DND-41 (cell line): ENCODE measurements at places on chromosomes 4 and X.

GRCh38 chr4:84481077-84481859, 17.8 kb downstream of the NKX6-1 start:
- no peak for DNase-seq

GRCh38 chr4:108169664-108170063, 932 bp upstream of the LEF1 start:
- DNase-seq, result no peak

- no peak for DNase-seq
These were observed 61.6 kb upstream of the ACSL1 start for GRCh38 chr4:184887333-184887732.

DNA sequence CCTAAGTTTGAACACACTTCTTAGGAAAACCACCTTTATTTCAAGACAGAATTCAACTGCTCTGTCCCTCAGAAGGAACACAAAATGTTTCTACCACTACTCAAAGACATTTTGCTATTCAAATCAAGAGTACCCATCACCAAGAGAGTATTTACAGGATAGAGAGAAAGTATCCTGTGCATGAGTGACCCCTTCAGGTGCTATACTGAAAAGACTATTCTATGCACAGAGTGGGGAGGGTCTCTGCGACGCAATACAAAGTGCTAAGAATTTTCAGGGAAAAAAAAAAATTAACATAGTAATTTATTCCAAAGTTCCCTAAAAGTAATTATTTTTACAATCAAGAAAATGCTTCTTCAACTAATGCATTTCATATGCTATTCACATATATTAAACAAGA, 346.4 kb upstream of the FAM241A start:
- no peak for DNase-seq

DNA sequence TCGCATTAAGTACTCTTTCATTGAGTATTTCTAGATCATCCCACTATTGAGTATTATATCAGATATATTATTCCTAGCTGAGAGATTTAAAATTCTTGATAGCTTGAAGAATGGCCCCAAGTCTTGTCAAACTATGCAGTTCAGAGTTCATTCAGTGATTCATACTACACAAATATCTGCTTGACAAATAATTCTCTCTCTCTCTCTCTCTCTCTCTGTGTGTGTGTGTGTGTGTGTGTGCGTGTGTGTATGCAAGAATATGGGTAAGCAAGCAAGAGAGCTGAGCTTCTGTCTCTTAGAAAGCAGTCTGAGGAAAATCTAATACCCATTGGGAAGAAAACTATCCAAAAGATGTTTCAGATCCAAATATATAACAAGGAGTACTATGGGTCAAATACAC, 142.0 kb downstream of the SLC10A7 start:
- no peak for DNase-seq

GRCh38 chr4:137125011-137125410, 407.3 kb downstream of the PCDH18 start:
- no peak for DNase-seq

DNA sequence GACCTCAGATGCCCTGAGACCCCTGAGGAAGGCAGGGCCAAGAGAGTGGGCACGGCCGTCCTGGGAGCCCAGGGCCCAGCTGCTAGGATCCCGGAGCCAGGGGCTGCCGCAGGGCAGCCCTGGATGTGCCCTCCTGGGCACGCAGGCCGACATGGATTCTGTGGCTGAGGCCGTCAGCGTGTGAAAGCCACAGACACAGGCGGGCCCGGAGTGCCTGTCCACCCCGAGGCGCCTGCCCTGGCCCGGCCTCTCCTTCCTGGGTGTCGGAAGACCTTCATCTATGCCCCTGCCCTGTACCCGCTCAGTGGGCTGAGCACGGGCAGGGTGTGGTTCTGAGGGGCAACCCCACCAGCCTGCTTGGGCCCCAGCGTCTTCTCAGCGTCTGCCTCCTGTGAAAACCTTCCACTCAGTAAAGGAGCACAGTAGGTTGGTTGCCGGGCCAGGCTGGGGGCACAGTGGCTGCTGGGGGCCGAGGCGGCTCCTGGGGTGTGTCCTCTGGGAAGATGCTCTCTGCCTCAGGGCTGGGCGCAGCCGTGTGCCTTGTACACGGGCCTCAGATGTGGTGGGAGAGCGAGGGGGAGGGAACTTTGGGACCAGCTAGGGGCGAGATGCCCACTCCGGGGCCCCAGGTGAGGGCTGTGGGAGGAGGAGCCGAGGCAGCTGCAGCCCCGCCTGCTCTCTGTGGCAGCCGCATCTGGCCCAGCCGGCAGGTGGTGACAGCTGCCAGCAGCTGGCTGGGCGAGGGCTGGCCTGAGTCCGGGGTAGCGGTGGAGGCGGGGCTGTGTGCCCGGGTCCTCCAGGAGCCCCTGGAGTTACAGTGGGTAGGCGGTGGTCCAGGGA, 20.8 kb downstream of the FGFRL1 start:
- DNase-seq, result no peak

DNA sequence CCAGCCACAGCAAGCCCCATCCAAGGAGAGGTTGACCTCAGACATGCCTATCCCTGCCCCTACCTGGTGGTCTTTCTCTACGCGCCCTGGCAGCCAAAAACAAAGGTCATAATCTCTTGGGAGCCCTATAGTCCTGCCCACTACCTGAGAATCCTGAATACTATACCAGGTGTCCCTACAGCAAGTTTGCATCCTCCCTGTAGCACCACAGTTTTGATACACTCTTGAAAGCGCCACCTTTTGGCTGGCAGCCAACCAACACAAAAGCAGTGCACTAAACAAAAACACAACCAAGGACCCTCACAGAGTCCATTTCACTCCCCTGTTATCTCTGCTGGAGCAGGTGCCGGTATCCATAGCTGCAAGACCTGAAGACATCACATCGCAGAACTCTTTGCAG, 523.8 kb upstream of the CPEB2 start:
- DNase-seq, result no peak

GRCh38 chr4:123556526-123556925, 159.9 kb downstream of the SPRY1 start:
- no peak for DNase-seq

GRCh38 chr4:138833974-138834373, 181.6 kb upstream of the NOCT start:
- DNase-seq, result no peak

- peak; percentile 61 for DNase-seq
These were observed 4.6 kb upstream of the SOWAHD start for GRCh38 chrX:119753639-119754257.

DNA sequence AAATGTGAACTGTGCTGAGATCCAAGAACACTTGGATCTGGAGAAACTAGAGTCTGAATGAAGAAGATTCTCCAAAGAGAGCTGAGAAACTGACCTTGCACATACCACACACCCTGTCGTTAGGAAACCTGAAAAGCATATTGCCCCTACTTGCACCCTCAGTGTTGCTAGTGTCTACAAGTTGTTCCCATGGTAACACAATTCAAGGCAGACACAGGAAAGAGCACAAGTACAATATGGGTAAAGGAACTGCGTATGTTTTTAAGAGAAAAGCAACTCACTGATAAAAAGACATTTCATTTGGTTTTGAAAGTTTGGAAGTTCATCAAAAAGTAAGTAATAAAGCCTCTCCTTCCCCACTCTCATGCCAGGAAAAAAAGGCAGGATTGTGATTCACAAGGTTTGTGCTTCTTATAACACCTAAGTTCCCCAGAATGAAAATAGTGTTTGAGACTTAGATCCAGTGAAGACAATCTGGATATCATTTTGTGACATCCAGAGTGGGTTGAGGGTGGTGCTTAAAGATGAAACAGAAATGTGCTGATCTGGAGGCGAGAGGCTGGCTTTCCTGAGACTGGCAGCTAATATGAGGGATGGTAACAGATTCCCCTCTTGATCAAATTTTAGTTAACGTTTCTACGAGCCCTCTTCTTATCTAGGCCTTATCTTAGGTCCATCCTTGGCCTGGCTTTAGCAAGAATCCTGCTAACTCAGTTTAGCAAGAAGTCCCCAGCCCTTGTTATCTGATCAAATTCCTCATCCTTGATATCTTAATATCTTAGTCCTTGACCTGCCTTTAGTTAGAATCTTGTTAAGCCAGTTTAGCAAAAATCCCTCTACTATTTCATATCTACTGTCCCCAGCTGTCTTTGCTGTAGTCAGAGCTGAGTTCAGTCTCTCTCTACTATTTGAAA, 42.3 kb downstream of the NIPAL1 start:
- DNase-seq, result no peak

- no peak for DNase-seq
These were observed 38.5 kb downstream of the LRBA start for GRCh38 chr4:150976478-150977118.

DNA sequence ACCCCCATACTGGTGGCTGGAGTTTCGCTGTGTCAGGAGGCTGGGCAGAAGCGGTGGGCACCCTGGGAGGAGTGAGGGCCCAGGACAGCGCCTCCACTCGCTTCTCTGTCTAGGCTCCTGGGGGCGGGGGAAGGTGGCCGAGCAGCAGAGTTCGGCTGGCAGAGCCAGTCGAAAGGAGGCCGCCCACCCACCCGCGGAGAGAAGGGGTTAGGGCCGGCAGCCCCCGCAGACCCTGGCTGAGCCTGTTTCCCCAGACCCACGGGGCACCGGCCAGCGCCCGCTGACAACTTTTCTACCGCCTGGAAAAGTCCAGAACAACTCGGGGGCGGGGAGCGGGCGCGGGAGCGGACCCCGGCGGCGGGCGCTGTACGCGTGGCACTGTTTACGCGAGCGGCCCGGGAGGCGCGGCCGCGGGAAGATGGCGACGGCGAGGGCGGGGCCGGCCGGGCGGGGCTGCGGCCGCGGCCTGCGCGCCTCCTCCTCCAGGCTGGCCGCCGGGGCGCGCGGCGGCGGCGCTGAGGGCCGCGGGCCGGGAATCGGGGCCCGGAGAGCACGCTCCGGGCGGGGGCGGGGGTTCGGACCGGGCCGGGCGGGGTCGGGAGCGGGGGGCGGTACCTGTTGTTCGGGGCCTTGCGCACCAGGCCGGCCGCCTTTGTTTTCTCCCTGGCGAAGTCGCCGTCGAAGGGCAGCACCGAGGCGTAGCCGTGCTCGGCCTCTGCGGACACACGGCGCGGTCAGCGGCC, 628 bp downstream of the MXD4 start:
- DNase-seq, result peak; percentile 57

- DNase-seq, result no peak
These were observed 299.5 kb upstream of the HAND2 start for GRCh38 chr4:173829565-173829964.

- DNase-seq, result peak; percentile 57
These were observed 650.2 kb upstream of the DIPK2B start for GRCh38 chrX:45850775-45851433.

DNA sequence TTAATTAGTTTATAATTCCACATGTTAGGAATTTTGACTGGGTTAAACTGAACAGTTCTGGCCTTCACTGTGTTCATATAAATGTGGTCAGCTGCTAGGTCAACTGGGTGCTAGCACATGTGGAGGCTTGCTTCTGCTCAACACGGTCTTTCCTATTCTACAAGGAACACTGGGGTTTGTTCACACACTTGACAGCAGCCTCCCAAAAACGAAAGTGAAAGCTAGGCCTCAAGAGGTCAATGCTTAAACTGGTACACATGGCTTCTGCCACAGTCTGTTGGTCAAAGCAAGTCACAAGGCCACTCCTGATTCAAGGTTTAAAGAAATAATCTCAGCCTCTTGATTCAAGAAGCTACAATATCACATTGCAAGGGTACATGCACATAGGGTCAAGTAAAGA, 126.5 kb downstream of the QDPR start:
- DNase-seq, result peak; percentile 59

DNA sequence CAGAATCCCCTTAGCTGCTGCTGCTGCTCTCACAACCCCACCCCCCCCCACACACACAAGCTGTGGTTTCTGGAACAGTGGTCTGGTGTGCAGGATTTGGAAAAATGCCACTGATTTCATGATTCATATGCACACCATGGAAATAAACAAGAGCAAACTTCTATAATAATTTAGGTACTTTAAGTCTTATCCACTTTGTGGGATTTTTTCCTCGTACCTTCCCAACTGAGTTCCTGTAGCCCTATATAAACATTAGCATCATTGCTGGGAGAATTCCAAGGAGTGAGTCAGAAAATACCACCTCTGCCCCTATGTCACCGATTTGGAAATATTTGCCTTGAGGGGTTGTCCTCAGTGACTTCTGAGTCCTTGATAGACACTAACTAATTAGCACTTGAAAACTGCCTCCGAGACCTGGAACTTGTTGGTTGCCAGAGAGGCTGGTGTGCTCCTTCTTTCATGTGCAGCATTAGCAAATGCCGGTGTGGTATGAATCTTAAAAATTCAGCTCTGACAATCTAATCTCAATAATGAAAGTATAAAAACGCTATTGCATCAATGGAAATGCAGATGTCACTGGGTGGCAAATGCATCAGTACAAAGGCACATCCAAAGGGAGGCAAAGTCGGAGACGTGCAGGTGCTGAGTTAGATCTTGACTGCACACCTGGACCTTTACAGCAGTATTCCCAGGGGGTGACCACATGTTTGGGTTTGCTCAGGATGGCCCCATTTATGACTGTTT, 61.8 kb downstream of the CPE start:
- DNase-seq, result no peak

DNA sequence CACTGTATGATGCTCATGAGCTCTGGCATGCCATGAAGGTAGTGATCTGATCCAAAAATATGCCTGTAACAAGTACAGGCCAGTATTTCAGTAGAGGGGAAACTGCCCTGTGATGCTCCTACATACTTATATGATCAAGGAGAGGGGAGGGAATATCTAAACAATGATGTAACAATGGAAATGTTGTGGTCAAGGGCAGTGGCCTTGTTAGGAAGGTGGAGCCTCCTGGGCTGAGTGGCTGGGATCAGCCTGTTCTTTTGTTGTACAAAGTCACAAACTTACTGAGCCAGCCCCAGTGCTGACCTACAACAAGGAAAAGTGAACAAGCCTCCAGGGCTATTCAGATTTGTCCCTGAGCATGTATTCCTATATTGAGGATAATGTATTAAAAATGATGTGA, 70.3 kb downstream of the ANXA10 start:
- DNase-seq, result no peak

GRCh38 chr4:143089291-143089690, 95.4 kb upstream of the USP38 start:
- no peak for DNase-seq

DNA sequence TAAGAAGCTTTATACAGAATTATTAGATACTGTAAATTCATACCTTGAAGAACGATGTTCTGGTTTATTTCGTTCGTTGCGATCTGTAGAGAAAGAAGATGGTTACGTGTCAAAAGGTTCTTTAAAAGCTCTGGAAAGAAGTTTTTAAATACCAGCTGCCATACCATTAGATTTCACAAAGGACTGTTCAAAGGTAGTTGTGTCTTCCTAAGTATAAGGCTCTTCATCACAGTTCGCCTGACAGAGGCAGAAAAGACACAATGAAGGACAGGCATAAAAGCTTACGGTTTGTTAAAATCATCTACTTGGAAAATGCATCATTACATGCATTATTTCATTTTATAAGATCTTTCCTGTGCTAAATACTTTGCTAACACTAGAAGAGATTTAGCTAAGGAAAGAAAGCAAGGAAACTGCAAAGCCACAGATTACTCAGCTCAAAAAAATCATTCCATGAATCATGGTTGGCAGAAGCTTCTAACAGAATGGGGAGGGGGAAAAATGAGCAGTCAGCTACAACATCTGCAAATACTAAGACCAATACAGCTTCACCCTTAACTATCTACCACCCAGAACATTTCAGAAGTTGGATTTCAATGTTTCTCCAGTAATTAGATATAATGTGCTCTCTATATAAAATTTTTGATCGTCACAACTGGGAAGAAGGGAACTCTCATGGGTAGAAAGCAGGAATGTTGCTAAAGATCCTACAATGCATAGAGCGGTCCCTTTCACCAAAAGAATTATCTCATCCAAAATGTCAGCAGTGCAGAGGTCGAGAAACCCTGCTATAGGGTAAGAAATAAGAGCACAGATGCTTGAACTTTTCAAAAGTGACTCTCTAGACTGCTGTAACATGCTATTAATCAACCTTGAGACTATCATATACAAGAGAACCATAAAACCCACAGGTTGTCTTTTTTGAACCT, 50.7 kb upstream of the PRSS48 start:
- DNase-seq, result no peak

- no peak for DNase-seq
These were observed 1193.9 kb downstream of the FSTL5 start for GRCh38 chr4:160969925-160970324.
